ENCODE measurements at places on chromosomes 6 and 20.

DNA sequence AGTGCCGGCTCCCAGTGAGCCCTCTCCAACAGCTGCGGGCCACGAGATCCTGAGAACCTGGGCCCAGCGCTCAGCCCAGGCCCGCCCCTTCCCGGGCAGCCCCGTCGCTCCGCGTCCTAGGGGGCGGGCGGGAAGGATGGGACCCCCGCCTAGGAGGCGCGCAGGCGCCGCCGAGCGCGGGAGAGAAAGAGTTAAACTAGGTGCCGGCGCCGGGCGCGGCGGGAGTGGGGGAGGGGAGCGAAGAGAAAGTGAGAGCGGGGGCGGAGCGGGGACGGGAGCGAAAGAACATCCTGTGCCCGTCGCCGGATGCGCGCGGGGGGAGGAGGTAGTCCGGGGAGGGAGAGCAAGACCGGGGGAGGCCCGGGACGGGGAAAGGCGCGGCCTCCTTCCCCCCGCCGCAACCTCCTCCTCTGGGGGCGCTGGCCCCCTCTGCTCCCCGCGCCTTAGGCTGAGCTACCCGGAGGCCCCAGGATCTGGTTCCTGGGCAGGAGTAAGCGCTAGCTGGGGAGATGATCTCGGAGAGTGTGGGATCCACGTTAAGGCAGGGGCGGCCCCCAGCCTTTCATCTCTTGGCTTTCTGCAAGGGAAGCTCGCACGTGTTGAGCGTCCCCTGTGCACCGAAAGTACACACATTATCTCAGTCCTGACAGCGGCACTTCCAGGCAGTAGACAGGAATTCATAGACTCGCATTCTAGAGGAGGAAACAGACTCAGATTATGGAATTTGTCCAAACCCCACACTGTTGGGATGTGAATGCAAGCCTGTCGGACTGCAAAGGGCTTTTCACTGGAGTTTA lies 4.9 kb upstream of the ARMC12 start:
- peak; percentile 86 for DNase-seq

GRCh38 chr20:56350842-56351241 lies 7.9 kb upstream of the FAM210B start:
- DNase-seq, result no peak

- DNase-seq, result no peak
Observed at GRCh38 chr6:19795211-19795610, 42.0 kb upstream of the ID4 start.

- DNase-seq, result no peak
Observed at GRCh38 chr20:51937779-51938178, 135.5 kb upstream of the SALL4 start.

All from activated CD8-positive, alpha-beta memory T cell treated with anti-CD3 and anti-CD28 coated beads for 4 hours (primary cell).